ENCODE measurements at places on chromosomes 1 and 21. TPM values are rescaled to one million over a fixed set of nuclear protein-coding genes. Genes with fewer than 3 reads are reported as not detected.

Gene HFM1
- 0.23 TPM for total RNA-seq

Gene C1orf185
- not detected for total RNA-seq

Gene S100A7
- total RNA-seq: not detected

Gene TMPRSS15
- total RNA-seq: not detected

Gene FCRL6
- not detected for total RNA-seq

Data from smooth muscle cell of the umbilical artery (primary cell).